Kidney (tissue), 22 donors: ENCODE measurements at places on chromosomes 6 and 20. TPM values are rescaled to one million over a fixed set of nuclear protein-coding genes. Genes with fewer than 3 reads are reported as not detected.

DNA sequence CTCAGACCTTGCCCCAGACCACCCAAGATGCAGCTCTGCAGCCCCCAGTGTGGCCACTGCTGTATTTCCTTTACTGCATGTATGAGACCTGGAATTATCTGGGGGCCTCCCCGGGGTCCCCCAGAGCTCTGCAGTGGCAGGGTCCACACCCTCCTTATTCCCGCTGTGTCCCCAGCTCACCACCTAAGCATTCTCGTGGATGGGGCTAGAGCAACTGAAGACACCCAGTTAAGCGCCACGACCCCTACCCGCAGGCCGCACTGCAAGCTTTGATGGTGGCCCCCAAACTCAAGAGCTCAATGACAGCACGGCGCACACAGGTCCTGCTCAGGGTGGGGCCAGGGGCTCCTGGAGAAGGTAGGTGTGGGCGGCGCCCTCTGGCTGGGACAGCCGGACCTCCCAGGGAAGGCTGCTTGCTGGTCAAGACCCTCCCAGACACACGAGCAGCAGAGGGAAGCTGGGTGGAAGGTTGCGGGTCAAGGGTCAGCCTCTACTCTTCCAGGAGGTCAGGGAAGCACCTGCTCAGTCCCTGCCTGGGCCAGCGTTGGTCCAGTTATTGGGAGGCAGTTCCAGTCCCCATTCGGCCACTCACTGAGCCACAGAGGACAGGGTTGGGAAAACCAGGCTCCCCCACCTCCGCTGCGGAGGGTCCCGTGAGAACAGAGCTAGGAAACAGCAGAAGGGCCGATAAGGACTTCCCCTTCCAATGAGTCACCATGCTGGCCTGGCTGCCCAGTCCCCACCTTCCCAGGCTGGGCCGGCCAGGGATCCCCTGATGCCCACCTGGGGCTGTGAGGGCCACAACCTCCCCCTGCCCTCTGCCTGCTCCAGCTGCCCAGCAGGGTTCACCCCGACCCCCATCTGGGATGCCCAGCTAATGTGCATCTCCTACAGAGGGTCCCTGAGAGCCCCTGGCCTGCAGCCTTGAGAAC is 2.9 kb downstream of the LAMA5 start:
- H3K27me3 ChIP-seq: no peaks in the 10 kb centered on the region
- peak overlapping the region; percentile 91 for H3K27ac ChIP-seq
- no peaks in the 10 kb centered on the region for H3K36me3 ChIP-seq
- H3K4me3 ChIP-seq: peak overlapping the region; percentile 73
- peak; percentile 68 for DNase-seq

Gene ULBP2
- total RNA-seq: 1.3 TPM

DNA sequence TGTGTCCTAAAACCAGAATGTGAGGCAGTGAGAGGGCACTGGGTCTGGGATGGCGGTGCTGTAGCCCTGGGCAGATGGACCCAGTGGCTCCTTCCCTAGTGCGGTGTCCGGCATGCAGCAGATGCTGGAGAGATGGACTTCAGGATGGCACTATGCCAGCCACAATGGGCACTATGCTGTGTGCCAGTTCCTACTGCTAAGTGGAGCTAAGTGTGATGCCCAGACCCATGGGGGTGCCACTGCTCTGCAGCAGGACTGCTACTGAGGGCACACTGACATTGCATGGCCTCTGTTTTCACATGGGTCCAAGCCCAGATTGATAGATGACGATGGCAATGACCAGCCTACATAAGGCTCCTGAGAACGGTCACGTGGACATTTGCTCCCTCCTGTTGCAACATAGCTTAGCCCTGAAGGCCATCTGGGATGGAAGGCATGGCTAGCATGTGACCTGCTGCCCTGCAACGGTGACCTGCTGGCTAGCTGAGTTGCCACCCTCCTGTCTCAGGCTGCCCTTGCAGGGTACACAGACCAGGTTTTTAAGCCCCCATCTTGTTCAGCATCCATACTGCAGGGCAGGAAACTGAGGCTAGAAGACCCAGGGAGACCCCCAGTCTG is 31.3 kb upstream of the KCNK16 start:
- H3K4me1 ChIP-seq: no peaks in the 10 kb centered on the region
- H3K27me3 ChIP-seq: no peaks in the 10 kb centered on the region
- no peak overlapping the region for H3K4me3 ChIP-seq
- no peak overlapping the region for H3K27ac ChIP-seq

DNA sequence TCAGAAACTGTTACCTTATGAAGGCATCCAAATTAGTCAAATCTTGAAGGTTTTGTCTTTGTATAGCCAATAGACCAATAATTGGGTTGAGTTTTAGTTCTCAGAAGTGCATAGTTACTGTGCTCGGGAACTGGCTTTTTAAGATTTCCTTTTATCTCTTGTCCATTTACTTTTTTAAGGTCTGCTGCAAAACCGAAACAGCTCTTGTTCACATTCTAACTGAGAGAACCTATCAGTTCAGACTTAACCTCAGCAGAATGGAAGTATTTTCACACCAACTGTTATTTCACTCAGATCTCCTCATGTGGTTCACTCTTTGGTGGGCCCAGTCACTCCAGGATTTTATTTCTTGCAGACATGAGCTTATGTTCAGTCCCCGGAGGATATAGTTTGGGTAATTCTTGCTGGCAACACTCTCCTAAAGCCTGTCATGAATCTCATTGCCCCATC is 55.5 kb downstream of the TPBG start:
- no peak overlapping the region for H3K4me3 ChIP-seq
- H3K27me3 ChIP-seq: no peaks in the 10 kb centered on the region
- no peak overlapping the region for H3K27ac ChIP-seq
- no peaks in the 10 kb centered on the region for H3K4me1 ChIP-seq
- DNase-seq: no peak
- no peaks in the 10 kb centered on the region for H3K36me3 ChIP-seq

Gene PRSS35
- total RNA-seq: 0.66 TPM

GRCh38 chr6:162576016-162576415 is 151.6 kb downstream of the PRKN start:
- no peak overlapping the region for H3K4me3 ChIP-seq
- no peak overlapping the region for H3K27ac ChIP-seq
- H3K4me1 ChIP-seq: no peaks in the 10 kb centered on the region
- H3K36me3 ChIP-seq: no peaks in the 10 kb centered on the region

DNA sequence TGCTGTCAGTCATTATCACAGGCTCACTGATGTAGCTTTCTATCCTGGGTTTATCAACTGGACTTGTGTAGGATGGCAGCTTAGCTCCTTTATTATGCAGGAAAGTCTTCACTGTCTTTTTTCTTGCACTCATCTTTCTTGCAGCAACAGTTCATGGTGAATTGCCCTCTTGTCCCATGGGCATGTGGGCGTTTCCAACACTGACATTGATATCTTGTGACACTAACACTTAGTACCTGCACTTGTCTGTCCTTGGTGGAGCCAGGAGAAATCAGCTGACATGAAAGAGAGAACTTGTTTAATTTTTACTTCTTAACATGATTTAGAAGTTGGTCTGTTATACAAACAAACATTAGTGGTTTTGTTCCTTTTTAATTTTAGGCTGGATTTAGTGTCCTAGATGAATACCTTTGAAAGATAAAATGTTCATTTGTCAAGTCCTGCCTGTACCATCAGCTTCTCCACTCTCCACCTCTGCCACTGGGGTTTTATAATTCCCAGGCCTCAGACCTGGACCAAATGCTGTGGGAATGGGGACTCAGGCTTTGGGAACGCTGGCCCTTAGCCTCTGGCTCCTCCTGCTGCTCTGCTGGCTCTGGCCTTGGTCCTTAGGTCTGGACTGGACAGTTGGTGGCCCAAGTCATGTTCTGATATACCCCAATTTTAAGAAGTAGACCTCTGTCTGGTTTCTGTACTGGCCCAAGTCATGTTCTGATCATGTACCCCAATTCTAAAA is 161.0 kb upstream of the LAMP5 start:
- H3K4me3 ChIP-seq: no peak overlapping the region
- H3K27me3 ChIP-seq: no peaks in the 10 kb centered on the region
- H3K36me3 ChIP-seq: no peaks in the 10 kb centered on the region
- no peaks in the 10 kb centered on the region for H3K4me1 ChIP-seq

DNA sequence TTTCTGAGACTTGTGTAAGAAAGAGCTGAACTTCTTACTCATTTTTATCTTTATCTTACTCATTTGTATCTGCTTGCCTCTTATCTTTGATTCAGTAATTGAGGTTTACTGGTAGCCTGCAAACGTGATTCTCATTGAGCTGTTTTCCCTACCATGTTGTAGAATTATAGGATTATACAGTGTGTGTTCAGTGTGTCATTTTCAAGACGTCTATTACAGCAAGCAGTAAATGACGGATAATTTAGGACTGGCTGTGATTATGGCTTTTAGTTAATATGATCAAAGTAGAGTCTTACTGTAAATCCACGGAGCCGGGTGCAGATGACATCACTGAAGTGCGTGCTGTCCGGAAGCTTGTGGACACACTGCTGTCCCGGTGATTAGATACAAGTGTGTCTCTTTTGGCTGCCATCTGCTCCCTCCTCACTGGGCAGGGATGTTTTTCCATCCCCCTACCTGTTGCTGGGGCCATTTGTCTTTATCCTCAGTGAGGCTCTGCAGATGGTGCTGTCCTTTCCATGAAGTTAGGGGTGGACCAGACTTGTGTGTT is 6.0 kb downstream of the NELFCD start:
- H3K4me3 ChIP-seq: no peak overlapping the region
- no peak for DNase-seq
- no peaks in the 10 kb centered on the region for H3K27me3 ChIP-seq
- peaks cover 7% of the 10 kb centered on the region for H3K4me1 ChIP-seq

GRCh38 chr6:15044146-15044882 is 201.6 kb upstream of the JARID2 start:
- H3K4me1 ChIP-seq: no peaks in the 10 kb centered on the region
- DNase-seq: no peak
- H3K27me3 ChIP-seq: no peaks in the 10 kb centered on the region
- no peaks in the 10 kb centered on the region for H3K36me3 ChIP-seq
- H3K27ac ChIP-seq: no peak overlapping the region
- H3K4me3 ChIP-seq: no peak overlapping the region

DNA sequence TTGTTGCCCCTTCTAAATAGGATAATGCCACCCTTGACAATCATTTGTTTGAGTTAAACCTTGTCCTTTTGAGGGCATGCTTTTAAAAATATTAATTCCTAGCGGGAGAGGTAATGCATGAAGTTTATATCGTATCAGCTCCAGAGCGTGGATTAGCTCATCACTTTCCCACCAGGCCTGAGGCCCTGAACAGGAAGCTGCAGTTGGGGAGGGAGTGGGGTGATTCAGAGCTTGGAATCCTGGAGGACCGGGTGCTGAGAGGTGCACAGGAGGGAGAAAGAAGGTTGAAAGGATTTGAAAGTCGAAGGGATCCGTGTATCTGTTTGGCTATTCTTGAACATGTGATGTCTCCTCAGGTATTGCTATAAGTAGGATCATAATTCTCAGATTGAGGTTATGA is 25.0 kb downstream of the ZDHHC14 start:
- no peaks in the 10 kb centered on the region for H3K4me1 ChIP-seq
- H3K36me3 ChIP-seq: peaks cover 4% of the 10 kb centered on the region
- no peaks in the 10 kb centered on the region for H3K27me3 ChIP-seq

Gene BCAS4
- 10.6 TPM for total RNA-seq

DNA sequence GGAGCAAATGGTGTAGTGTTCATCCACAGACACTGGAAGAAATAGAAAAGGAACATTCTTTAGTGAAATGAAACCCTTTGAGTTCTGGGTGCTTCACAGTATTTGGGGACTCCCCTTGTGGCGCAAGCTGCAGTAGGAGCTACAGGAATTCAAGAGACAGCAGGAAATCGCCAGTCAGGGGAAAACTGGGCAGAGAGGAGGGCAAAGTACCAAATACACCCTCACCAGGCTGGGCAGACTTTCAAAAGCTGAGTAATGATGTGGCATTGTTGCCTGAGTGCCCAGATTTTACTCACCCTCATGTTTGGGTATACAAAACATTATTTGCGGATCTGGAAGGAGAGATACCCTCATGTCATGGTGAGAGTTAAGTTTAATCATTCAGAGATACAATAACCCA is 97.9 kb downstream of the SOD2 start:
- H3K4me3 ChIP-seq: no peak overlapping the region
- DNase-seq: no peak
- H3K4me1 ChIP-seq: peaks cover 3% of the 10 kb centered on the region
- H3K27me3 ChIP-seq: no peaks in the 10 kb centered on the region

DNA sequence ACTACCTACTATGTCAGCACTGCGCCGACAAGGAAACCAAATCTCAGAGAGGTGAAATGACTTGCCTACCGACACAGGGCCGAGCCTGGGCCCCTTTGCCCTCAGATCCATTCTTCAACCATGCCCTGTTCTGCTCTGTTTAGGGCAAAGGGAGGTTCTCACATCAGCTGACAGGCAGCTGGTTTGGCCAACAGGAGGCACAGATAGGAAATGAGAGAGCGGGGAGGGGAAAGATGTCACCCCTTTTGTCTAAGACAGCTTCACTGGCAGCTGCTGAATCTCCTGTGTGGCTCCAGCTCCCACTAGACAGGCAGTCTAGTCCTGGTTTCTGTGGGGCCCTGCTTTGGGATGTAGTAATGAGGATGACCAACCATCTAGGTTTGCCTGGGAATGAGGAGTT is 158.7 kb downstream of the TMEM200A start:
- no peaks in the 10 kb centered on the region for H3K27me3 ChIP-seq
- H3K36me3 ChIP-seq: no peaks in the 10 kb centered on the region
- no peak overlapping the region for H3K4me3 ChIP-seq
- no peaks in the 10 kb centered on the region for H3K4me1 ChIP-seq
- no peak for DNase-seq

DNA sequence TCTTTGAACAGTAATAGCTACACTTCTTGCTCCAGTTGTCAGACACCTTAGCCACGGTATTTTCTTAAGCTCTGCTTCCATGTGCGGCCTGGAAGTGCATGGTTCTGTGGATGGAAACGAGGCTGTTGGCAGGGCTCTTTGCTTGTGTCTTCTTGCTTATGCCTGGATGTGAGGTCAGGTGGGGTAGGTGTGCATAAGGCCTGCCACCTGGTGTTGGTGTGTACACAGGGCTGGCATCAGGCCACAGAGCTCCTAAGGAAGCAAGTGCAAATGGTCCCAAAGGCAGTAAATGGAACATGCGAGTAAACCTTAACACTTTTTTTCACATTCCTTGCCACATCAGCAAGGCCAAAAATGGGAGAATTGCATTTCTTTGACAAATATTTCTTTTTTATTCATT is 158.1 kb upstream of the GMDS start:
- no peak overlapping the region for H3K4me3 ChIP-seq
- DNase-seq: no peak
- no peaks in the 10 kb centered on the region for H3K27me3 ChIP-seq
- H3K36me3 ChIP-seq: no peaks in the 10 kb centered on the region
- H3K27ac ChIP-seq: no peak overlapping the region
- H3K4me1 ChIP-seq: no peaks in the 10 kb centered on the region
